ENCODE measurements at places on chromosomes 3 and 15.

DNA sequence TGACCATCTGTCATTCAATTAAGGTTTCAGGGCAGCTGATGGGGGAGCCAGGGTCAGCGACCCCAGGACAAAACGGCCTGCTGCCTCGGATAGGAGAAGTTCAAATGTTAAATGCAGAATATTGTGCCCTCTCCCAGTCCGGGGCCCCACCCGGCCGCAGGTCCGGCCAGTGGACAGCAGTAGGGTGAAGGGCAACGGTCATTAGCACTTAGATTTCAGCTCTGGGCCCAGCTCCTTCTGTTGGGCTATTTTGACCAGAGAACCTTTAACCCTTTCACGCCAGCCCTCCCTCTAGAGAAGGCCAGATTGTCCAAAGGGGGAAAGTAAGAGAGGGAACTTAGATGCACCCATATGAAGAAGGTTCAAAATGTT, 16.1 kb upstream of the ONECUT1 start:
- no peak for DNase-seq

- no peak for DNase-seq
These were observed 93.3 kb upstream of the IMPG2 start for GRCh38 chr3:101413656-101414055.

- no peak for DNase-seq
These were observed 61.4 kb upstream of the KLF13 start for GRCh38 chr15:31265090-31265870.

DNA sequence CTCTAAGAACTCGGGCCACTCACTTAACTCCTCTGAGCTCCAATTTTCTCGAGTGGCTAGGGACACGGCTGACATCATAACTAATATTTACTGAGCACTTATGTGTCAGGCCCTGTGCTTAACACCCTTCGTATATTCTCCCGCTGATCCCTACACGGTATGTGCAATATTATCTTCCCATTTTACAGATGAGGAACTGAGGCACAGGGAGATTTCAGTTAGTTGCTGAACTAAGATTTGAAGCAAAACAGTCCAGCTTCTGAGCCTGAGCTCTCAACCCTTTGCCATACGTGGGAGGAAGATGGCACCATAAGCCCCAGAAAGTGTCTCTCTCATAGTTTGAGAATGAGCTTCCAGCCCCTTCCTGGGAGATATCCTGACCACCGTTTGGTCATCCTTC, 19.6 kb downstream of the FAH start:
- no peak for DNase-seq

- DNase-seq, result no peak
These were observed 238.7 kb upstream of the P2RY1 start for GRCh38 chr3:152595975-152596821.

- no peak for DNase-seq
These were observed 512.9 kb downstream of the MCTP2 start for GRCh38 chr15:94744080-94744793.

DNA sequence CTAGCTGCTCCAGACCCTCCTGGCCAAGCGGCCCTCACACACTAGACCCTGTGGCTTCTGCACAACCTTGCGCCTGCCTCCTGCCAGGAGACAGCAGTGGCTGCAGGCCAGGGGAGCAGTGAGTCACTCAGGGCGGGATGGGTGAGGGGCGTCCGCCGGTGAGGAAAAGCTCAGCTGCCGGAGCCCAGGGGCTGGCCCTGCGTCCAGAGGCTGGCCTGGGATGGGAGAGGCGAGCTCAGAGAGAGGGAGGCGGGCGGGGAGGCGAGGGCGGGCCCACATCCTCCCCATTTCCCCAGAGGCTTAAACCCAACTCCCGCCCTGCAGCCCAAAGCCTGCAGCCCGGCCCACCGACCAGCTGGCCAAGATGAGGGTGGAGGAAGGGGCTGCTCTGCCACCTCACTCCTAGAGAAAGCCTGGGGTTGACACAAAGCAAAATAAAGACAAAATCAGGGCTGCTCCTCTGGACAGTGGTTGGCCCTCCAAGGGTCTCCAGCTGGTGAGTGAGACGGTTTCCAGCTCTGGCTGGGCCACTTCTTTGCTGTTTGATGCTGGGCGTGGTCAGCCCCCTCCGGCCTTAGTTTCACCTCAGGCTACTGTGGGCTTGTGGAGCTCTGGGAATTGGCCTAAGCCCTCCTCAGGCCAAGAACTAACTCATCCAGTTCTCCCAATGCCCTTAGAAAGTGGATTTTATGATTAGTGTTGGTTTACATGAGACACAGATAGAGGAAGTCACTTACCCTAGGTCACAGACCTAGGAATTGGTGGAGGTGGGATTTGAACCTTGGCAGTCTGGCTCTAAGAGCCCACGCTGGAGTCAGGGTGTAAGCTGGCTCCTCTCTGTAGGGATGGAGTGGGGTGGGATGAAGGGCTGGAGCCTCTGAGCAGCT, 50.6 kb downstream of the IQSEC1 start:
- no peak for DNase-seq

GRCh38 chr3:190150681-190151080, 30.0 kb upstream of the P3H2 start:
- no peak for DNase-seq

GRCh38 chr3:112464264-112464663, 35.0 kb downstream of the BTLA start:
- no peak for DNase-seq

- no peak for DNase-seq
These were observed 21.4 kb upstream of the IGDCC3 start for GRCh38 chr15:65399001-65399706.

- DNase-seq, result no peak
These were observed 8.6 kb downstream of the PKM start for GRCh38 chr15:72222393-72222792.

DNA sequence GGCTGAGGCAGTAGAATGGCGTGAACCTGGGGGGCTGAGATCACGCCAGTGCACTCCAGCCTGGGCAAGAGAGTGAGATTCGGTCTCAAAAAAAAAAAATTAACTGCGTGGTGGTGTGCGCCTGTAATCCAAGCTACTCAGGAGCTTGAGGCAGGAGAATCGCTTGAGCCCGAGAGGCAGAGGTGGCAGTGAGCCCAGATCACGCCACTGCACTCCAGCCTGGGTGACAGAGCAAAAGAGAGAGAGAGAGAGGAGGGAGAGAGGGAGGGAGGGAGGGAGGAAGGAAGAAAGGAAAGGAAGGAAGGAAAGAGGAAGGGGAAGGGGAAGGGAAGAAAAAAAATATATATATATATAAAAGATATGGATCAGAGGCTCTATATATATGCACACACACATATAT, 6.0 kb downstream of the TM4SF19 start:
- DNase-seq, result no peak

GRCh38 chr3:113548501-113548900, 16.1 kb downstream of the SIDT1 start:
- no peak for DNase-seq

DNA sequence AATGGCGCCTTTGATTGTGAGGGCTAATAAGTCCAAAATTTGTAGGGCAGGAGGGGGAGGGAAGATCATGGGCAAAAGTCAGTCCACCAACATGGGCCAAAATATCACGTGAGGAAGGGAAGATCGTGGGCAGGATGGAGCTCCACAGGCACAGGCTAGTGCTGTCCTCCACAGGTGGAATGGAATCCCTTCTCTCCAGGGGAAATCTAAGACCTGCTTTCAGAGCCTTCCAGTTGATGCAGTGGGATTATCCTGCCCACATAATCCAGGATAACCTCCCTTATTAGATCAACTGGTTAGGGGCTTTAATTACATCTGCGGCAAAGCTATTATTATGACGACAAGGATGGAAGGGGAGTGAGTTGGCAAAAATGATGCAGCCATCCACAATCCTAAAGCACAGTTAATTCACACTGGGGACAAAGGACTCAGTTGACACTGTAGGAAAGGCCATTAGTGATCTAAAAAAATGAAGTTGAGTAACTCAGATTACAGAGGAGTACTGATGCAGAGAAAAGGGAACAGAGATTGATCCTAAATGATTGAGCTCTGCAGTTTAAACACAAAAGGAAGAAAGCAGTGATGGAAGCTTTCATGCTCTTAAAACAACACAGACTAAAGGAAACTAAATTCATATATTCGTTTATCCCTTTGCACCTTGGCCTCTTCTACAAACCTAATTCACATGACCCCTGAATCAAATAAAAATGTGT, 159.8 kb downstream of the AKAP13 start:
- DNase-seq, result no peak

- DNase-seq, result peak; percentile 61
These were observed 758 bp downstream of the SELENOK start for GRCh38 chr3:53890726-53891475.

GRCh38 chr15:67259806-67260205, 5.2 kb downstream of the IQCH start:
- no peak for DNase-seq

- peak; percentile 27 for DNase-seq
These were observed 878 bp upstream of the RAD51 start for GRCh38 chr15:40693904-40694687.

DNA sequence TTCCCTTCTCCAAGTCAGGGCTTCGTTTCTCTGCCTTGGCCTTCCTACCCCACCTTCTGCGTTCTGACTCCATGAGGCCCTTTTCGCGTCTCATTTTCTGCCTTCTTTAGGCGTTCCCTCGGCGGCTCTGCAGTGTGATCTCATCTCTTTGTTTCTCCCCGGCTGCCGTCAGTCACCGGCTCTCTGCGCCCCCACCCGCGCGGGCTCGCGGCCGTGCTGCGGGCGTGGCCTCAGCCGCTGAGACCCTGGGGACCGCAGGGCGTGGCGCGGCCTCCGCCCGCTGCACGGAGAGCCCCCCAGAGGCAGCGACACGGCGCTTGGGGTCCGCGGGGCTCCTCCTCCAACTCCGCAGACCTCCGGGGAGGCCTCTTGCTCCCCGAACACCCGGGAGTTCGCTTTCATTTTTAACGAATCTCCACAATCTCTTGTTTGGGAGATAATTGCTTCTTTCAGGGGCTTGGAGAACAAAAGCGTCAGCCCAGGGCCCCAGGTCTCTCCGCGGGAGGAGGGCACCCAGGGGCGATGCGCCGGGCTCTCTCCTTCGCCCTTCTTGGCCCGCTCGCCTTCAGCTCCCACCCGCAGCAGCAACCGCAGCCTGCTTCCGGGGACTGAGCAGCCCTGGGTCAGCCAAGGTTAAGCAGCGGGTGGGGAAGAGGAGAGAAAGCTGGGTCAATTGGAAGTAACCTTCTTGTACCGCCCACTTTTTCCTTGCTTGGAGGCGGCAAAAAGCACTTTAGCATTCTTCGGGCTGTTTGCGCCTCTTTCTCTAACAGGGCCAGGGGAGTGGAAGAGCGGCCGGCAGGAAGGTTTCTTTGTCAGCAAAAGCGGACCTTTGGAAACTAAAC, 35.2 kb downstream of the GAP43 start:
- peak; percentile 77 for DNase-seq

GRCh38 chr15:85318048-85318731, 62.2 kb upstream of the AKAP13 start:
- DNase-seq, result peak; percentile 36

- peak; percentile 75 for DNase-seq
These were observed 4.9 kb upstream of the IL17RD start for GRCh38 chr3:57169872-57170623.

- no peak for DNase-seq
These were observed 29.1 kb upstream of the IREB2 start for GRCh38 chr15:78408961-78409360.

GRCh38 chr15:69517052-69517451, 64.4 kb downstream of the RPLP1 start:
- DNase-seq, result no peak

DNA sequence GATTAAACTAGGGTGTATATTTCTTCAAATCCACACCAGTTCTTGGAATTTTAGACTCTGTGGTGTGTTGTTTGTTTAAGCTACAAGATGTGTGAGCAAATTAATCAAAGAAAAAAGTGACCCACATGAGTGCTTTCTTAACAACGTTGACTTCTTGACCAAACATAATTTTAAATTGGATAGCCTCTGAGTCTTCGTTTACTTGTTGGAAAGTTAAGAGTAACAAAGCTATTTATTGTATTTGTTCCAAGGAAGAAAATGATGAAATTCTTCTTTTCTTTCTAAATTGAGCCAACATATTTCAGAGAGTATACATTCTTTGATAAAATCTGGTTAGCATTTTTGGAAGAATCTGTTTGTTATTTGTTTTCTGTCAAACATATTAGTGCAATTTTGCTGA, 99.9 kb upstream of the IGSF10 start:
- DNase-seq, result no peak

DNA sequence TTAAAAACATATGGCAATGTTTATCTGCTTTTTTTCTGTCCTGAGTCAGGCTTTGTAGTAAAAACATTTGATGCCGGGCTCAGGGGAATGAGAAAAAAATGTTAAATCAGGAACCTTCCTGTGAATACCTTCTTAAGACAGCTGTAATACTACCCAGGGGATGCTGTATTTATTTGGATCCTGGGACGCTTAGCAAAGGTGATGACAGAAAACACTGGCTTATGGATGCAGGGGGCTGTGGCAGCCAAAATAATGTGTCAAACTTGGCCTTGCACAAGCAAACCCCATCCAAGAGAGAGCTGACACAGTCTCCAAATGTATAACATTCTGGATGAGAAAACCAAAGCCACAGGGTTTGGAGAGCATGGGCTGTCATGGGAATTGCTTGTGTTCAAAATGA, 438.2 kb upstream of the PROK2 start:
- DNase-seq, result no peak

GRCh38 chr3:56761887-56762651, 39.7 kb downstream of the ARHGEF3 start:
- no peak for DNase-seq

DNA sequence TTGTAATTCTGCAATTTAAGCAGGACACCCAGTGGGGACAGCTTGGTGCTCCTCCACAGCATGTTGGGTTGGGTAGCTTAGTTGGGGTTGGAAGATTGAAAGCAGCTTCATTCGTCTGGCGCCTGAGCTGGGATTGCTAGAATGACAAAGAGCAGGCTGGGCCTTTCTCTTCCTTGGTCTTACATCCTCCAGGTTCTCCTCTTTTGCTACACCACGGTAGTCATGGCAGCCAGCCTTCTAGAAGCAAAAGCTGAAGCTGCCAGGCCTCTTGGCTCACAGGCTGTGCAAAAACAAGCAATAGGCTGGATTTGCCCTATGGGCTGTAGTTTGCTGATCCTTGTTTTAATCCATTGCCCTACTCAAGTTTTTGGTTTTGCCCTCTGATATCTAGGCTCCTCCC, 3.2 kb upstream of the ANXA2 start:
- DNase-seq, result no peak

DNA sequence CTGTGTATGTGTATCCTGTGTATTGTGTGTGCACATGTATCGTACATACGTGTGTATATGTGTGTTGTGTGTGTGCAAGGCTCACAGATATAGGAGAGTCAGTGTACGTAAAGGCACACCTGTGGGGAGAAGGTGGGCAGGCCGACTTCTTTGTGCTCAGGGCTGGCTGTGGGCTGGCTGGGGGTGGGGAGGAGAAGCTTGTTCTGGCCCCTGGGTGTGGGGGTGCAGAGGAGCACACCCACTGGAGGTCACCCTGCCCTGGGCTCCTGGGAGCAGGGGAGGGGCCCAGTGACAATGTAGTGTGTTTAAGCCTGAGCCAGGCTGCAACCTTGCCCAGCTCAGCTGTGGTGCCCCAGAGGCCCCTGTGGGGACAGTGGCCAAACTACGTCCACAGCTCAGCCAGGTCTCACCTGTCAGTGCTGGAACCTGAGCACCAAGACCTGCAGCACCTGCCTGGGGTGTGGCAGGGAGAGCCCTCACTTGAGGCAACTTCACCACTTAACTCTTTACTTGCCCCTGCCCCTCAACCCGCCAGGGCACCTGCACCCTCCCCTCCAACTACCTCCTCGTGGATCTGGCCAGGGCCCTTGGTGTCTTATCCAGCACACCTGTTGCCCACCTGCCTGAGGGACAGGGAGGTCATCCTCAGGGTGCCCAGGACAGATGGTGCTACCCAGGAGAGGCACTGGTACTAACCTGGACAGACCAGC, 2.6 kb upstream of the HHATL start:
- no peak for DNase-seq

All from activated CD4-positive, alpha-beta T cell treated with anti-CD3 and anti-CD28 coated beads for 48 hours (primary cell).